ENCODE measurements at places on chromosomes 2 and 18.

- no peak for DNase-seq
Measured at GRCh38 chr2:84811839-84812431, 68.9 kb downstream of the TRABD2A start.

- no peak for DNase-seq
Measured at GRCh38 chr2:140865837-140866236, 1265.0 kb downstream of the LRP1B start.

GRCh38 chr2:3956892-3957291 is 253.5 kb downstream of the DCDC2C start:
- no peak for DNase-seq

DNA sequence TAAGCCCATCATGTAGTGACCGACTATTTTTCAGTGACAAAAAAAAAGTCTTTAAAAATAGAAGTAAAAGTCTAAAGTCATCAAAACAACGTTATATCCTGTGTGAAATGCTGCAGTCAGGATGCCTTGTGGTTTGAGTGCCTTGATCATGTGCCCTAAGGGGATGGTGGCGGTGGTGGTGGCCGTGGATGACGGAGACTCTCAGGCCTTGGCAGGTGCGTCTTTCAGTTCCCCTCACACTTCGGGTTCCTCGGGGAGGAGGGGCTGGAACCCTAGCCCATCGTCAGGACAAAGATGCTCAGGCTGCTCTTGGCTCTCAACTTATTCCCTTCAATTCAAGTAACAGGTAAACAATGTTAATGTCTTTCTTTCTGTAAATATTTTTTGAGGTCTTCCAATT is at the start of gene CD28:
Gene CD28 (plus strand): TSS at position 237 of the 400 bp plus-strand sequence. CDS start 58 bp downstream, at position 295.
- no peak for DNase-seq

DNA sequence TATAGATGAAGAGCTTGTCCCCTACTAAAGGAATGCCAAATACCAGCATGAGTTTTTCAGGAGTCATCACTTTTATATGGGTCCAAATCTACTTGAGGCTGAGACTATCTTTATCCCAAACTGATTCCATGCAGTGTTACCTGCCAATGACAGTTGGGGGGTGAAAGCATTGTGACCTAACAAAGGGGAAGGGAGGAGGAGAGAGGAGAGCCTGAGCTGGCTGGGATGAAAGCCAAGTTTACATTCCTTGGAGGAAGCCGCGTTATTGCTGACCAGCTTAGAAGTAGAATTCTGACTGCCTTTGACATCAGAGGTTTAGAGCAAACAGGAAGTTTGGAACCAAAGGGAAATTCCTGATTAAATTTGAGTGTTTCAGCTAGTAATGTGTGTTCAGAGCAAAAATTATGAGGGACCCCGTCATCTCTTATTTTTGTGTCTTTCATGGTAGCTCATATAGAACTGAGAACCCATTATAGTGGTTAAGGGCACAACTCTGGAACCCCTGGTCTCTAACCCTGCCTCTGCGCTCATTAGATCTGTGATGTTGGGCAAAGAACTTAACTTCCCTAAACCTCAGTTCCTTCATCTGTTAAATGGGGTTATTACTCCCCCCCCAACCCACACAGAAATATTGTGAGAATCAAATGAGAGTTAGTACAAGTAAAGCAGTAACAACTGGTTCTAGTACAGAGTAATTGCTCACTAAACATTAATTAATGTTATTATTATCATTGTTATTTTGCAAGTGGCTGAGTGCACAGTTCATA is 199.3 kb upstream of the EPAS1 start:
- peak; percentile 99 for DNase-seq

- DNase-seq: no peak
Measured at GRCh38 chr2:78568782-78569373, 456.6 kb upstream of the REG3G start.

- no peak for DNase-seq
Measured at GRCh38 chr2:16716944-16717343, 51.3 kb upstream of the CYRIA start.

DNA sequence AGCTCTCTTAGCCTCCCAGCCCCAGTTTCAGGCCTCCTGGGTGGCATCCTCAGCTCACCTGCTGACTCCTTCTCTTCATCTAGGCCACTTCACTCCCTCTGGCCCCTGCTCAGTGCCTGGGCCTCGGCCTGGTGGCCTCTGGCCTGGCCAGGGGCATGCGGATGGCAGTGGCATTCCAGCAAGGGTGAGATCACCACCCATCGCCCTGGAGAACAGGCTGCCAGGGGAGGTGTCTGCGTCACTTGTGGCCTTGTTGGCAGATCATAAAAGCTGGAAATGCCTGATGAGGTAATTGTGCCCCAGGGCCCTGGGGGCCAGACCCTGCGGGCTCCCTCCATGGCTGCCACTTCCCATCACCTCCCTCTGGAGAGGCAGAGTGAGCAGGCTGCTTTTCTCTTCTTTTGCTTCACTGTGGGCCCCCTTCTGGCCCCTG is 72.5 kb upstream of the SMAD2 start:
- DNase-seq: peak; percentile 33

DNA sequence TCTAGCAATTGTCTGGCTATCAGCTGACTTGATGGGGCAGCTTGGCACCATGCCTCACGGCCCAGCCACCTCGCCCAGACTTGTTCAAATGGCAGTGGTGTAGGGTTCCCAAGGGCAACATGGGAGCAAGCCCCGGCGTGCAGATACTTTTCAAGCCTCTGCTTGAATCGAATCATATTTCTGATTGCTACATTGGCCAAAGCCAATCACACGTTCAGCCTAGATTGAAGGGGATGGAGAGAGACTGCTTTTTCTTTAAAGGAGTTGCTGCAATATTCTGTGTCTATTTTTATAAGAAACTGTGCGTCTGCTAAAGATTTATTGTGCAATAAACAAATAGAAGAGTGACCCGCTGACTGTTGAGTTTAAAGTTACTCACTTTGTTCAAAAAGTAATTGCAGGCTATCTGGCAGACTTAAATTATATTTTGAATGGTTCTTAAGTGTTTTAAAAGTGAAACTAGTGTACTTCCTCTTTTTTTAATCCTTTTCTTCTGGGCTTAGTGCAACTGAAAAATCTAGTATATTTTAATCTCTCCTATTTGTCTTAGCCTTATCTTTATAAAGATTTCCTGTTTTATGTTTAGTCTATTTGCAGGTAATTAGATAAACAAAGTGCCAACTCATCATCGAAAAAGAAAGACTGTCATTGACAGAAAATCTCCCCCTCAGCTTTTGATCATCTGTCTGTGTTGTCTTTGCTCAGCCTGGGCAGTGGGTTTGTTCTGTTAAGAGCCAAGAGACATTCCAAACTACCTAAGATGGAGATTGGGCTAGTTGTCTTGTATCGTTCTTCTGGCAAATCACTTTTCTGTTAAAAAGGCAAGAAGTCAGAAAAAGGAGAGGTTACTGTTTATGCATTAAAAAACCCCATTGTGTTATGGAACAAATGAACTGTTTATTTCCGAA is 156.1 kb downstream of the TPGS2 start:
- peak; percentile 73 for DNase-seq

- no peak for DNase-seq
Measured at GRCh38 chr2:228329282-228329681, 147.8 kb upstream of the SPHKAP start.

GRCh38 chr18:50099725-50100407 is 95.1 kb downstream of the MYO5B start:
- peak; percentile 72 for DNase-seq

DNA sequence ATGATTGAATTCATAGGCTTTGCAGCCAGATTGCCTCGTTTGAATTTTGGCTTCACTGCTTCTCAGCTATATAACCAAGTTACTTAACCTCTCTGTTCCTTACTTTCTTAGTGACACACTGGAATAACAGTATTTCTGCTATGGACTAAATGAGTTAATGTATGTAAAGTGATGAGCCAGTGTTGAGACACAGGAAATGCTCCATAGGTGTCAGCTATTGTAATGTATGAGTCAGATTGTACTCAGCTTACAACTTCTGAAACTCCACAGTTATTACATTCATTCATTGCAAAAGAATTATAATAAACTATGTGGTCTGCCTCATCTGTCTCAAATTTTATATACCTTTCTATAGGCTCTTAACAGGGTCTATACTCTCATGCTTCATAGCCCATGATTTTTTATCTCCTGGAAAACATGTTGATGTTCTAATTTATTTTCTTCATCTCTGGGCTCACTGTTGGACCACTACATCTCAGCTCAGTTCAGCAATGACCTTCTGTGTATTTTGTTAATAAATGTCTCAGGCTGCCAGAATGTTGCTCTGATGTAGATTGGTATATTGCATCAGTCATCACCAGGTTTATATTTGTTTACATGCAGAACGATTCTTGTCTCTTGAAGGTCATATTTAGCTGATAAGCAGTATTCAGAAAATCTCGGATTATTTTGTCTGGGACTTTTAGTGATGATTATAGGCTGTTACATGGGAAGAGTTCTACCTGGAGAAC is 76.2 kb downstream of the MAP3K20 start:
- DNase-seq: peak; percentile 79

DNA sequence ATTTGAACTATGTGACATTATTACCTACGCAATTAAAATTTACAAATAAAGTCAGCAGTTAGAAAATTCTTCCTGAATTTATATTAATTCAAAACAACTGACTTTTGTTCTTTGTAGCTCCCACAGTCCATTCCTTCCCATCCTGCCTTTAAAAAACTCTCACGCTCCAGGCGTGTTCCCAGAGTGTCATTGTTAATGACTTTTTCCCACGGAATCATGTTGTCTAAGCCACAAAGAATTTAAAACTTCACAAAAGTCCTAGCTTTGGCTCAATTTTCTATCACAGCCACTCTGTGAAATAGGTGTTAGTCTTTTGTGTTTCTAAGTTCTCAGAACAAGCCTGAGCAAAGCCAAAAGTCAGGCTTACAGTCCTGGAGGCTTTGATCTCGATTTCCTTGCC is 26.5 kb downstream of the SLC1A4 start:
- peak; percentile 73 for DNase-seq

GRCh38 chr2:21916934-21917522 is 793.3 kb downstream of the TDRD15 start:
- no peak for DNase-seq

DNA sequence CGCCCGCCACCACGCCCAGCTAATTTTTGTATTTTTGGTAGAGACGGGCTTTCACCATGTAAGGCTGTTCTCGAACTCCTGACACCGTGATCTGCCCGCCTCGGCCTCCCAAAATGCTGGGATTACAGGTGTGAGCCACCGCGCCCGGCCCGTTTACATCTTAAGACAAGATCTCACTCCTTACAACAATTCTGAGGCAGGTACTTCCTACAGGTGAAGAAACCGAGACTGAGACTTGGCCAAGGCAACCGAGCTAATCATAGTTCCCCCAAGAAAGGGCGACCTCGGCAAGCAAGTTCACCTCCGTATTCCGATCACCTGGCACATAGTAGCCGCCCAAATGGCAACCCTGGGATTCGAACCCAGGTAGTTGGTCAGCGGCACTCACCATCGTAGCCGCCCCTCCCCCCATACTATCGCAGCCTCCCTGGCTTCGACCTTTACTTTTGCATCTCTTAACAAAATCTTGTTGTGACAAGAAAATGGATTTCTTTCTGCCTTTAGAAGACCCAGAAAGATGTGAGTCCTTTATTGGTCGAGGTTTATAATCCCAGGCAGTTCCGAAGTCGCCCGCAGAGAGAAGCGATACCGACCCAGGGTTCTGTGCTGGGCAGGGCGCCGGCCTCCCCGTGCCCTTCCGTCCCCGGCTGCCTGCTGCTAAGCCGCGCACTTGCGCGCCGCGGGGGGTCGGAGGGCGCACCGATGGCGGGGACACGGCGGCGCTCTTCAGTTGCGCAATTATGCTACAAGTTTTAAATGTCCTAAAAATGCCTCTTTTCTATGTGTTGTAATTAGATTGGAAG is 1.1 kb upstream of the FZD5 start:
- DNase-seq: no peak

DNA sequence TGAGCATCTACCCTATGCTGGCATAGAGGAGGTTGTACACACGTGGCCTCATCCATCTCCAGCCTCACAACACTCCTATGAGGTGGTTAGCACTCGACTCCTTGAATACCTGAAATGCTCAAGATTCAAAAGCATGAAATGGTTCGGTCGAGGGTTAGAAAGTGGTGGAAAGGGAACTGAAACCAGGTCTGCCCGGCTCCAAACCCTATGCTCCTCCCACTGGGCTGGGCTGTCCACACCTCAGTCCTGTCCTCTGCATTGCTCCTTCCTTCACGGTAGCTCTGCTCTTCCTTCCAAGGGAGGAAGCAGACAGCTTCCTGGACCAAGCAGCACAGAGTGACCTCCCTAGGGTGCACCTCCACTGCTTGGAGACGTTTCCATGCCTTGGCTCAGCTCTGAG is 565.2 kb upstream of the ID2 start:
- no peak for DNase-seq

GRCh38 chr18:50042611-50043010 is 152.3 kb downstream of the MYO5B start:
- DNase-seq: no peak

DNA sequence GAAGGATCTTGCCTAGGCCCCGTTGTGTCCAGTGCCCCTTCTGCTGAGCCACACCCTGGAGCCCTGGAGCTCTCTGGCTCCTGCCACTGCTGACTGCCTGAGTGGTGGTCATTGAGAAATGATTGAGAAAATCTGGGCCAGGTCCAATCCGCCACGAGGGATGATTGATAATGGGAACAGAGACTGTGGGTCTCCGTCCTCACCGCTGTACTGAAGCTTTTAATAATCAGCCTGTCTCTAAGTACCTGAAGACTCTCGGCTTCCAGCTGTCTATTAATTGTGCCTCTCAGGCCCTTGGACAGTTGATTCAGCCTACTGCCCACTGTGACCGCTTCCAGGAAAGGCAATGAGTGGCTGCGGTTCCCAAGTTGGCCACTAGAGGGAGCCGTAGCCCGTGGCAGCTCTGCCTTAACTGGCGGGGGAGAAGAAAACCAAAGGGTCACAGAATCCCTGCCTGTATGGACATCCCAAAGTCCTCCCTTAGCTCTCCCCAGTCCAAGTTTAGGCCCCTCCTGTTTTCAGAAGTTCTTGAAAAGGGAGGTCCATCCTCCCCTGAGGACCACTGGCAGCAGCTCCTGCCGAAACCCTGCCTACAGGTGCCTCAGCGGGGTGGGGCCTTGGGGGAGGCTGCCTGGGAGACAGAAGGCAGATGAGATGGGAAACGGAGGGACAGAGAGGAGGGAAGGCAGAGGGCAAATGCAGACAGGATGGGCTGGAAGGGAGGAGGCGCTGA is 213.6 kb downstream of the TNS1 start:
- DNase-seq: peak; percentile 54

- no peak for DNase-seq
Measured at GRCh38 chr18:2884706-2885285, 38.0 kb downstream of the EMILIN2 start.

DNA sequence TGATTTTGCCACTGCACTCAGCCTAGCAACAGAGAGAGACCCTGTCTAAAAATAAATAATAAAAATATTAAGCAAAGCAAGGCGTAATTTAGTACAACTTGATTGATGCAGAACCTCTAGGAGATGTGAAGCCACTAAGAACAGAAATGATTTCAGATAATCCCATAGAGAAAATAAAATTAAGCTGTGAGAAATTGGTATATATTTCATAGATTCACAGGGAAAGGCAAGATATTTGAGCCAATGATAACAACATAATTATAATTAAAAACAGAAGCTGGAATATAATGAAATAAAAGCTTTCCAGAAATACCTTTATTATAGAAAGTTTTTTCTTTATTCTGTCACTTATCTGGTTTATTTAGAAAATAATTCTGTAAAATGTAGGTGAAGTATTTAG is 88.9 kb upstream of the GULP1 start:
- no peak for DNase-seq

- DNase-seq: peak; percentile 47
Measured at GRCh38 chr2:38375696-38376345, 1.3 kb downstream of the ATL2 start.

GRCh38 chr2:185984670-185985069 is 246.1 kb downstream of the FSIP2 start:
- DNase-seq: peak; percentile 40
